ENCODE measurements at places on chromosomes 12 and 14.
A peak's percentile ranks its signal among the peaks of the same experiment; 100 is the strongest.

DNA sequence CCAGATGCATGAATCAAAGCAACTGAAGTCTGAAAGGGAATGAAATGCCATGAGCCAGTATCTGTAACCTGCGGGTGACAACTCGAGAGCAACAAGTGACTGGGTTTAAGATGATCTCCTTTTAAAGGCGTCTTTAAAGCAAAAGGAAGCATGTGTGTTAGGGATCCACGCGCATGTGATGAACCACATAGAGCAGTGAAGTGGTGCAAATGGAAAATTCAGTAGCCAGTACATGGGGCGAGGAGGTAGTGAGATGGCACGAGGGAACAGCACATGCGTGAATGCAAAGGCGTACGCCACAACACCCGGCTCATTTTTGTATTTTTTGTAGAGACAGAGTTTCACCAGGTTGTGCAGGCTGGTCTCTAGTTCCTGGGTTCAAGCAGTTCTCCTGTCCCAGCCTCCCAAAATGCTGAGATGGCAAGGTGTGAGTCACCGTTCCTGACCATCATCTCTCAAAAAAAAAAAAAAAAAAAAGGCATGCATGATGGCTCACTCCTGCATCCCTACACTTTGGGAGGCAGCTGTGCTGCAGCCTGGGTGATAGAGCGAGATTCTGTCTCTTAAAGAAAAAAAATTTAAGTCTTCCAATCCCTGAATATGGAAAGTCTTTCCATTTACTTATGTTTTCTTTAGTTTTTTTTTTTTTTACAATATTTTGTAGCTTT, 24.6 kb upstream of the BCL7A start:
- no peak for DNase-seq

GRCh38 chr12:67891596-67891995, 97.7 kb upstream of the IFNG-AS1 start:
- DNase-seq: no peak

GRCh38 chr12:464484-465267, 4.9 kb downstream of the B4GALNT3 start:
- DNase-seq: peak; percentile 80

DNA sequence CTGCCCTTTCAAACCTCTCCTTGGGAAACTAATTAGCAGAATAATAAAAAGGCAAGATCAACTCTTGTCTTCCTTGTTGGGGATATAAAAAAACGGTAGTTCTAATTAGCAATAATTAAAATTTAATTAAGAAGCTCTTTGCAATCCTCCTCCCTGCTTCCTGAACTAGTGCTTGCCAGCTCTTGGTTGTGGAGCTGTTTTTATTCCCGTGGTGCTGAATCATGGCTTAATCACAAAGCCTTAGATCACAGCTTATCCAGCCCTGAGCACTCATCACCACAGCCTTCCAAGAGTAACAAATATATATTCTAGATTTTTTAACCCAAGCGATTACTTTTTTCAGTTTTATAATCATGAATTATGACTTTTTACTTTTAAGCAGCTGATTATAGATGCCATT, 63.2 kb upstream of the INSM2 start:
- peak; percentile 27 for DNase-seq

DNA sequence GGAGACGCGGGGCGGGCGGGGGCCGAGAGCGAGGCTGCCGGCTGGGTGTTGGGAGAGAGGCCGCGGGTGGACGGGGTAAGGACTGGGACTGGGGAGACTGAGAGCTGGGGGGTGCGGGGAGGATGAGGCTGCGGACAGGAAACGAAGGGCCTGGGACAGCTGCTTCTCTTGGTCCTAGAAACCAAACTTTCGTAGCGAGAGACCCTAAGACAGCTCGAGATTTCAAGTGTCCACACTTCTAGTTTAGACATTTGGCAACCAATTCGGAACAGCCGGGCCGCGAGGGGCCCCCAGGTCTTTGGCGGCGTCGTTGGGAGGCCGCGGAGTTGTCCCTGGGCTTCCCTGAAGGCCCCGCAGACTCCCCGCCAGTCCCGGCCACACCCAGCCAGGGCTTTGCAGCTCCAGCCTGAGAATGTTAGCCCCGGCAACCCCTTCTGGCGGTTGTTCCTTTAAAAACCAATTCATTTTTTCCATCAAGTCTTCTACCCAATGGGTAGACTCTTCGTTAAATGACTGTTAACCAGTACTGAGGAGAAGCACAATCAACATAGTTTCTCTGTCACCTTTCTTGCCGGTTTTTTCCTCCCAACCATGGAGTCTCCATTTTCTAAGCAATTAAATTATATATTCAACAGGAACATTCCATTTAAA, 11.5 kb downstream of the NKX2-1 start:
- peak; percentile 57 for DNase-seq

DNA sequence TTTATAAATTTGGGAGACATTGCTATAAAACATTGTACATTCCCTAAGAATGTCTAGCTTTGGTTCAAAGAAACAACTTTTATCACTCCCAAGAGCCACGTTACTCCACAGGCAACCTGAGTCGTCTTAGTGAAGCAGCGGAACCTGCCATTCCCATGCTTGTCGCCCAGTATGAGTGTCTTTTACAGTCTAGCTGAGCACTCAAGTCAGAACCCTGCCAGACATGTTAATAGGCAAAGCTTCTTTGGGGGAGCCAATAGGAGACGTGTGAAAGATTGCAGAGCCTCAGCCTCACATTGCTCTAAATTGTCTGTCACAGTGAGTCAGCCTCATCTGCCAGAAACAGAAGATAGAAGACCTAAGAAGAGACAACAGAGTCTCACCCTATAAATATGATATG, 541.6 kb upstream of the FLRT2 start:
- no peak for DNase-seq

- no peak for DNase-seq
These were observed 1.5 kb downstream of the MYF6 start for GRCh38 chr12:80708975-80709328.
